Activated CD4-positive, alpha-beta T cell treated with anti-CD3 and anti-CD28 coated beads, Interleukin-10, Interleukin-2, amounts not matched to agents 100 ng/mL and 50 ng/mL, durations not matched to agents 16 hours and 8 hours (primary cell): ENCODE measurements at places on chromosomes 5 and 9.

DNA sequence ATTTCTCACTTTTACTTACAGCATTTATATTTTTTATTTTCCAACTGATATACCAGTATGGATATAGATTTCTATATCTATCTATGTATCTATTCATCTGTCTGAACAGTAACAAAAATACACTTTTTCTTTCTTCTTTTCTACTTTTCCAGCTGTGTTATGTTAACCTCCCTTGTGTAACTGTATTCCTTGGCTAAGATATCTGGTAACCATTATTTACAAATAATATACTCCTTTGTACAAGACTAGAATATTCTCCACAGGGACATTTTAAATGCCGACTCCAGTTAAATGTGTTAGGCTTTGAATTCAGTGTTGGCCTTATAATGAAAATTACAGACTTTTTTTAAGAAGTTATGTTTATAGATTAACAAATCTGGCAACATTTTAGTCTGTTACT lies 168.7 kb downstream of the XRCC4 start:
- DNase-seq, result no peak

GRCh38 chr5:8683496-8683895 lies 814.5 kb downstream of the MTRR start:
- no peak for DNase-seq

GRCh38 chr9:126235336-126236243 lies 91.0 kb upstream of the MVB12B start:
- no peak for DNase-seq

- DNase-seq, result no peak
These were observed 91.8 kb upstream of the LARP1 start for GRCh38 chr5:154663424-154663823.

DNA sequence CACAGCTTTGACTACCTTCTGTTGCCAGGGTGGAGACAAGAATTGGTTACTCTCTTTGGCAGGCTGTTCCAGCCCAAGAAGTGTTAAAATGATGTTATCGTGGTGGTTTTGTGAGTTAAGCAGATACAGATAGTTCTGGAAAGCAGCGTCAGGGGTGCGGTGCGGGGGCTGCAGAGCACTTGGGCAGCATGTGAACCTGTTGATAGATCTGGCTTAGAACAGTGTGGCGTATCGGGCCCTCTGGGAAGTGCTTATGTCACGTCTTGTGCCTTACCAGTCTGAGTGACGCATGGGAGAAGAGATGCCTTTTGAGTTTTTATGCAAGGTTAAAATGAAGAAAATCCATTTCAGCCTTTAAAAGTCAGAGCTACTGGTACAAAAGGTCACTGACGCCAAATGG lies 152.5 kb downstream of the PRKACG start:
- no peak for DNase-seq

GRCh38 chr9:106783121-106783520 lies 79.8 kb upstream of the ZNF462 start:
- DNase-seq, result no peak

- DNase-seq, result no peak
These were observed 12.3 kb downstream of the SERINC5 start for GRCh38 chr5:80243567-80243966.

DNA sequence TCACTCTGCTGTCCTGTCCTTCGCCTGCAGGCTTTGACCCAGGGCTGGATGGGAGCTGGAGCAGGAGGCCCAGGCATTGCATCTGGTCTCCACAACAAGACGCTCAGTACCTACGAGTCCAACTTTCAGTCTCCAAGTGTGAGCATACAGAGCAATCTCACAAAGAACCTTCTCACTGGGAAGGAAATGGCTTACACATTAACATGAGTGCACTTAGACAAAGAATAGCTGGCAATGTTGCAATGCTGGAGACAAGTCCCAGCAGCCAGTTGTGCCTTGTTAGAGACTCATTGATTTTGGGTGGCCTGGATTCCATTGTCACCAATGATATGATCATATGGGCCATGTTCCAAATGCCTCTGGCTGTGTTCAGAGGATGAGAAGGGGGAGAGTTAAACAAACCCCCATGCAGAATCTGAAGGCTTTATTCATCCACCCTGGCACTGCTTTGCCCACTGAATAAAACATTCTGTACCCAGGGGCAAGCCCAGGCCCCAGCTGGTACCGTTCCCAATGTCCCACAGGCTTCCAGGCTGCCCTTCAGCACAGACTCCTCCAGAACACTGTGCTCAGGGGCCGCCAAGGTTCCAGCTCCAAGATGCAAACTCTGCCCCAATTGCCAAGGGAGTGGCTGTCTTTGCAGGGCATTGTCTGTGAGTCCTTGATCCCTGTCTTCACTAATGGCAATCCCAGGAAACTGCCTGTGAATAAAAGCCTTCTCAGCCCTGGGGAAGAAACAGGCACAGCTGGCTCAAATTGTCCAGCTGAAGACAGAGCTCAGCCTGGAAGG lies 185.5 kb downstream of the HSD17B3 start:
- DNase-seq, result no peak

DNA sequence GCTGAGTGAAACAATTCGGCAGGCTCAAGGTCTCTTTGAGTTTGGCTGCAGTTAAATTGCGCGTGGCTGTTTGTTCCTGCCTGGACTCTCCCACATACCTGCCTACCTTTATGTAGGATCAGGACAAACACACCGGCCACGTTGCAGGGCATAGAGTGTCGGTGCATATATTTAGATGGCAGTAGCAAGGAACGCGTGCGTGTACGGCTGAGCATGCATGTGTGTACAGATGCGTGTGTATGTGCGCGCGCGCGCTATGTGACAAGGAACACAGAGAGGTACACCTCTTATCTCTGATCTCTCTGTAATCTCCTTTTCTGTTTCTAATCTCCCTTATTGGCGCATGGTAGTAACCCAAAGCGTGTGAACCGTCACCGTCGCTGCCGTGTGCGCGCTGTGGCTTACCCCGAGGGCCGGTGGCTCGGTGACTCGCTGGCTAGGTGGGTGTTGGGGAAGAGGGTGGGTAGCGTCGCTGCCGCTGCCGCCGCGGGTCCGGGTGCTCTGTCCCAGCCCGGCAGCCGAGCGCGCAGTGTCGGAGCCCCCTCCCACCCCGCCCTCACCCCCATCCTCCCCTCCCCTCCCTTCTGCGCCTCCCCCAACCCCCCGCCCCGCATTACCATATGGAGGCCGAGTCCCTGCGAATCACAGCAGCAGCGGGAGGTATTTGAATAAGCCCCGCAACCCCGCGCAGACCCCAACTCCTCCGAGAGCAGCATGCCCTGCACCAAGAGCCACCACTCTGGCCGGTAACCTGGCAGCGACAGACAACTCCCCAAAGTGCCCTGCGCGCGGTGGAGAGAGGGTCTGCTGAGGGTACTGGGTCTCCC lies 204.8 kb downstream of the MEF2C start:
- DNase-seq, result no peak

DNA sequence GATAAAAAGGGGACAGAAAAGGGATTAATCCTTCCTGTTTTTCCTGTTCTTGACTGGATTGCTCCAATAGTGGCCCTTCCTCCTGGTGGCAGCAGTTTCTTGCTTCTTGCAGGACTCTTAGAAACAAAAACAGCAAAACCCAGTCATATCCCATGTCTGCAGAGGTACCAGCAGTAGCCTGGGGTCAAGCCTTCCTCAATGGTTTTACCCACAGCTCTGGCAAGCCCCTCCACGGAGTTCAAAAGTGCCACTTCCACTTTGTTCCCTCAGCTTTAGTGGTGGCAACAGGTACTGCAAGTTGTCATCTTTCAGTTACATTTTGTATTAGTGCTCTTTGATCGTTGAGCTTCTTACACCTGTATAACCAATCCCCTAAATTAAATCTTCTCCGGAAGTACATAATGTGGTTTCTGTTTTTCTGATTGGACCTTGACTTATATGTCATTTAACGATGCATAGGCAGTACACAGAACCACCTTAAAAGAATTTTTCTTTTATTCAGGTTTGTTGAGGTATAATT lies 8.7 kb upstream of the RANBP6 start:
- DNase-seq, result peak; percentile 43

DNA sequence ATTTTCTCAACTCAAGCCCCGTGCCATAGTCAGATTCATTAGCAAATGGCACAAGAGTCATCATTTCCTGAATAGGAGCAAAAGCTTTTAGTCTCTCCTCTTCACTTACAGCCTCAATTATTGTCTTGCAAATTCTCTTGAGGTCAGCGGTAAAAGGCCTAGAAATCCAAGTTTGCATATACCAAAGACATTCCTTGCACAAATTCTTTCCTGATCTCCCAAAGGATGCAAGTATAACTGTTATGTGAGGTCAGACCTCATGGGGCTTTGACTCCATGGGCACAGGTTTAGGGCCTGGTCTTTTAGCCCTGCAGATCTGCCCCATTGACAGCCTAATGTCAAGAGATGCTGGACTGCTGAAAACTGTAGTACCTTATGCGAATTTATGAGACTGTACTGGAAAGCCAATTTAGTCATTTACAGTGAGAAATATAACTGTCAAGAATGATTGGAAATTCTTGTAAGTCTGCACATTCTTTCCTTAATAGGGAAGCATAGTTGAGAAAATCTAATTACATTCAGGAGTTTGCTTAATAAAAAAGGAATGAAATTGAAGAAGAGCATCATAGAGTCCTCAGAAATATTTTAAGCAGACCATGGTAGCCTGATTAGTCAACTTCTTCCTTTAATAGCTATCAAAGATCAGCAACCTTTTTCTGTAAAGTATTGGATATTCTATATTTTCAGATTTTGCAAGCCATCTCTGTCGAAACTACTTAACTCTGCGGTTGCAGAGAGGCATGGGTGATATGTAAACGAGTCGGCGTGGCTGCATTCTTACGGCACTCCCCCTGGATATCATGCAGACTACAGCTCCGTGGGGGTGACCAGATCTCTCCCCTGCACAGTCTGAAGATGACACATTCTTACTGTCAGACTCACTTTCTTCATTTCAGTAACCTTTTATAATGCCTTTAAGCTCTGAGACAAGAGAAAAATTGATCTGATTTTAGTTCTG lies 45.2 kb downstream of the GCNT4 start:
- DNase-seq, result no peak

GRCh38 chr9:123169926-123170325 lies 98.5 kb downstream of the STRBP start:
- DNase-seq, result no peak

DNA sequence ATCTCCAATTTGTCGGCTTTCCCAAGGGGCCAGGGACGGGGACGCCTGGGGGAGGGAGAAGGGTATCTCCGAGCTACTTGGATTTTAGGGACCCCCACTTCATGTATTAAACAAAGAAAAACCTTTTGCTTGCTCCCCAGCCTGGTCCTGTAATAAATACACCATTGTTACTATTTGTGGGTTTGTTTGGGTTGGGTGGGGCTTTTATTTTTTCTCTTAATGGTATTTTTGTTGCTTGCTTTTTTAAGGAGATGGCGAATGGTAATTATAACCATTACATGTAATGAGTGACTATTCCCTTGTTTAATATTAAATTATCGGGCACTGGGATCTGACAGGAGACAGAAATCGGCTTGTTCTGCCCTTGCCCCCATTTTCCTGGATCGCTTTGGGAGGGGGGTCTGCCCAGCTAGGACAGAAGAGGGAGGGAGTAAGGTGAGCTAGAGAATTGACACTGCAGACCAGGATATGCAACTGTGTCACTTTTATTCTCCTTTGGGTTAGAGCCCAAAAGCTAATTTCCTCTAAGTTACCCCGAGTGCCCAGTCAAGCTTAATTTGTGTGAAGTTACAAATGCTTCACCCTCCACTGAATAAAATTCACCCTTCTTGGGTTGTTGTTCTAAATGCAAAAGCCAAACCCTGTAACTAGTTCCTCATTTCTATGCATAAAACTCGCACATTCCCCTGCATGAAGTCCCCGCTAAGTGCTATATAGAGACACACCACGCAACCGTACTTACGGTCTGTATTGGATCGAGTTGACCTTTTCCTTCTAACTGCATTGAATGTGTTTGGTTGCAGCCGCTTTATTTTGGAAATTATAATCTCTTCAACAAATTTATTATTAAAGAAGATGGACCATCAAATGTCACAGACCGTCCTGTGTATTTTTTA lies 1.6 kb upstream of the ZNF608 start:
- DNase-seq, result no peak

GRCh38 chr9:14327036-14327435 lies 13.1 kb upstream of the NFIB start:
- DNase-seq, result no peak

- DNase-seq, result no peak
These were observed 55.3 kb upstream of the MTAP start for GRCh38 chr9:21747175-21747574.

- no peak for DNase-seq
These were observed 128.2 kb downstream of the MVB12B start for GRCh38 chr9:126454795-126455194.

- no peak for DNase-seq
These were observed 176.4 kb downstream of the KIF4B start for GRCh38 chr5:155189981-155190380.

DNA sequence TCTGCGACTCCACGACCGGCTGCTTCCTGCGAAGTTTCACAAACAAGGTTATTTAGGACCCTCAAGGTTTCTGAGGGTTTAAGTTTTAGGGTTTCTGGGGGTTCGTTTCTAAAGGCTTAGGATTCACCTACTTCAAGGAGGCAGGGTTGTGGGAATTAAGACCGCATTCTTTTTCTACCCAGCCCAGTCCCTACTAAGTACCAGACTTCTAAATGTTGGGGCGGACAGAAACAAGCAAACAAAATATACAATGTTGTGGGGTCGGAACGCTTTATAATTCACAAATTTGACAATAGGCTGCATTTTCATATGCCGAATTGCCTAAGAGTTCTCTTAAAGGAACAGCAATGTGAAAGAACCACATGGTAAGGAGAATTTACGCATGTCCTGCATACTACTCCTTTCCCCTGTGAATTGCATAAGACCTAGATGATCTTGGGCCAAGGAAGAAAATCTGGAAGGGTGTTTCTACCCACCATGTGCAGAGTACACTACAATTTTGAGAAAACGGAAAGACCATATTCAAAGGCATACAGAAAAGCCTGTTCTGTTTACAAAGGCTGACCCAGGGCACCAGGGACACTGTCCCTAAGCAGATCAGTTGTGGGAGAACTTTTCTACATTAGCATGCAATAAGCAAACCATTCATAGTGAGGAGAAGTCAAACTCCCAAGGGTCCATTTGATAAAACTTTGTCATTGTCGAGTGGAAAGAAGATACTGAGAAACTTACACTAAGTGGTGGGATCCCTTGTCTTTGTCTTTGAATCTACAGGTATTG lies 457.3 kb downstream of the RAB3C start:
- DNase-seq, result no peak

GRCh38 chr9:96663506-96664120 lies 8.5 kb upstream of the PRXL2C start:
- no peak for DNase-seq

- no peak for DNase-seq
These were observed 111.6 kb downstream of the SREK1 start for GRCh38 chr5:66255714-66256113.
